ENCODE measurements at places on chromosomes 3 and 15.

- DNase-seq: no peak
Observed at GRCh38 chr15:23516866-23517265, 48.6 kb upstream of the MKRN3 start.

GRCh38 chr15:77722759-77723460 is 90.2 kb upstream of the LINGO1 start:
- DNase-seq: no peak

GRCh38 chr15:96053031-96053780 is 277.3 kb upstream of the NR2F2 start:
- no peak for DNase-seq

DNA sequence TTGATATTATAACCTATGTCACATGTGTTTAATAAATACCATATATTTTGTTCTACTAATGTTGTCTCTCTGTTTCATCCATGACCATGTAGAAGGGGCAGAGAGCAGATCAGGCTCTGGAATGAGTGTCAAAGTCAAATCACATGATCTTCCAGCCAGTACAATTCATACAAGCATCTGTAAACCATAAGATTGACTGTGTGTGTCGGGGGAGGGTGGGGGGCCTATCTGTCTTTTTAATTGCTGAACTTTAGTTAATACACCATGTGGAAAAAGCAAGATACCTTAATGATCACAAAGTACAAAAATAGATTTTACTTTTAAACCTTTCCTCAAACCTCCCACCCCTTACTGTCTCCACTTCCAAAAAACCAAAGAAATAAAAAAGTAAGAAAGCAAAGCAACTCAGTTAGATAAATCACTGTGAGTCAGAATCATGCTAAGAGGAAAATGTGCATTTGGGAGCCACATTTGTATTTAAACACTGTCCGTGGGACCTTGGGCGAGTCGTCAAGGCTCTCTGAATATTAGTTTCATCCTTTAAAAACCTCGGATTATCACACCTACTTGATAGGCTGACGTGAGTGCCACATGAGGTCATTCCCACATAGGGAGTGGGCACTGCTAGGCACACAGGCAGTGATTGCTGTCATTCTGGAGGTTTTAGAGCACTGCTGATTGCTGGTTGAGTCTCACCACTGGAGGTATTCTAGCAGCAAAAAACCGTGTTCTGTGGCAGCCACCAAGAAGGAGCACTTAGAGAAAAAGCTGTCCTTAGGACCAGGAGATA is 21.0 kb upstream of the POLR2M start:
- DNase-seq: no peak

- DNase-seq: no peak
Observed at GRCh38 chr3:46183330-46183729, 24.8 kb downstream of the CCR1 start.

- DNase-seq: no peak
Observed at GRCh38 chr3:33883538-33883950, 85.1 kb downstream of the PDCD6IP start.

DNA sequence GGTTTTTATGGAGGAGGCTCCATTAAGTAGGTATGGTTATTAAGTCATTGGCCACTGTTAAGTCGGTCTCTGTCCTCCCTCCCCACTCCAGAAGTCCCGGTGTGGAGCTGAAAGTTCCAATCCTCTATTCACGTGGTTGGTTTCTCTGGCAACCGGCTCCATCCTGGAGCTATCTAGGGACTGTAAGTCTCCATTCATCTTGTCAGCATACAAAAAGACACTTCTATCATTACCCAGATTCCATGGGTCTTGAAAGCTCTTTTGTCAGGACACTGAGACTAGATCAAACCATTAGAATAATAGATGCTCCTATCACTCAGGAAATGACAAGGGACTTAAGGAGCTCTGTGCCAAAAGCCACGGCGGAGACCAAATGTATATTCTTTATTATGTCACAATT is 110.3 kb downstream of the PIK3CB start:
- no peak for DNase-seq

DNA sequence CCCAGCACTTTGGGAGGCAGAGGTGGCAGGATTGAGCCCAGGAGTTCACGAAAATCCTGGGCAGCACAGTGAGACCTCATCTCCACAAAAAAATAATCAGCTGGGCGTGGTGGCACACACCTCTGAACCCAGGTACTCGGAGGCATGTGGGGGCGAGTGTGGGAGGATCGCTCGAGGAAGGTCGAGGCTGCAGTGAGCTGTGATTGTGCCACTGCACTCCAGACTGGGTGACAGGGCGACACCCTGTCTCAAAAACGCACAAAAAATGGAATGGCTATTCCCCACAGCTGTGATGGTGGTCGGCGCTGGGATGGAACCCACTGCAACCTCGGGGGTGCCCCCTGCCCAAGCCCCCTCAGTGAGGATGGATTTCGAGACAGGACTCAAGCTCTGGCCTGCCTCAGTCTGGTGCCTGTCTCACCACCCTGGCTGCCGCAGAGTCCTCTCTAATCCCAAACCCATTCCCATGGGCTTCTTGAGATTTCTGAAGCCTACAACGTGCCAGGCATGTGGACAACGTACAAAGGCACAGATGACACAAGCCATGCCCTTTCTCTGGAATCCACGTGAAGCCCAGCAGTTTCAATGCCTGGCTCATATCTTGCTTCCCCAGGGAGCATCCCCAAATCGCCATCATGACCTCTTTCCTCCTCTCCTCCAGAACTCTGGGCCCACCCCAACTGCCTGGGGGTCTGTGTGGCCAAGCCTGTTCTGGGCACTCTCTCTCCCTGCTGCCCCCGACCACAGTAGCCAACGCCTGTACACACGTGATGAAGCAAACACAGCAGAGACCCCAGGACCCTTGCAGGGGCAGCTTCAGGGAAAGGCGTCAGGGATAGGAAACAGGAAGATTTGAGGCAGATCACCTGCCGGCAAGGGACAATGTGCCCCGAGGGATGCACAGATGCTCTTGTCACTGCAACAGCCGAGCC is 32.4 kb downstream of the ADAMTS17 start:
- DNase-seq: no peak

DNA sequence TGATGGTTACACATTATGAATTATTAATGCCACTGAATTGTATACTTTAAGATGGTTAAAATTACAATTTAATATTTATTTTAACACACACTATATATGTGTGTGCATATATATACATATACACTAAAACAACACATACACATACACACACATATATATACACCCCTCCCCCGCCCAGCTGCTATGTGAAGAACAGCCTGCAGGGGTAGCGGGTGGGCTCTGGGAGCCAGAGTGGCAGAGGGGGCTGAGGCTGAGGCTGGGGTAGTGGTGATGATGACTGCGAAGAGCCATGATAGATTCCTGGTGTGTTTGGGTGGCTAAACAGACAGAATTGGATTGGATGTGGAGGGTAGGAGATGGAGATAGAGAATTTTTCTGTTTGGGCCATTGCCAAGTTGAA is 39.4 kb upstream of the APEH start:
- DNase-seq: no peak

DNA sequence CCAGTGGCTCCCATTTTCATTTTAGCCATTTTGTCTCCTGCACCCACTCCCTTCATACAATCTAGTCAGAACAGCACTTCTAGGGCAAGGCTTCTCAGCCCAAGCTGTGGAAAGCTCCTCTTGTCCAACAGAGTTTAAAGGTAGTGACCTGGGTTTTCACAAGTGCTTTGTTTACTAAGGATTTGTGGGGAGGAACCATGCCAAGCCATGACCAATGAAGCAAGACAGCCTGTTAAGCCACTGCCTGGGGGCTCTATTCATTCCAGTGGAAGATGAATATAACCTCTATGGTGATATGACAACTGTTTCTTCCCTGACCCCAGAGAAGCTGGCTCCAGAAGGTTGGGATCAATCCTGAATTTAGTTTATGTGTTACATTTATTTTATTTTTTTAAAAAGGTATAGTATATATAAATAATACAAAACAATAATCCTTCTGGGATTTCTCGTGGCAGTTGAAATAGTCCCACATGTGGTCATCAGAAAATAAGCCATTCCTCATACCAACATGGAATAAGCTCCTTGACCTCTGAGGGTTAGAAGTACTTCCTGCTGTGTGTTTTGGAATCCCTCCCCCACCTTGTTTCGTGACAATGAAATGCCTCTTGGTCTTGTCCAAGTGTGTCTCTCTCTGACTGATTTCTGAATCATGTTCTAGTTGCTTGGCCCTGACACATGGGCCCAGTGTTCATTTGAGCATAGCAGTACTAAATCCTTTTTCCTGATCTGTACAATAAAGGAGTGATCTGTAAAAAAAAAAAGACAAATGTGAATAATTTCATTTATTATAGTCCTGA is 13.3 kb upstream of the THUMPD3 start:
- DNase-seq: no peak

DNA sequence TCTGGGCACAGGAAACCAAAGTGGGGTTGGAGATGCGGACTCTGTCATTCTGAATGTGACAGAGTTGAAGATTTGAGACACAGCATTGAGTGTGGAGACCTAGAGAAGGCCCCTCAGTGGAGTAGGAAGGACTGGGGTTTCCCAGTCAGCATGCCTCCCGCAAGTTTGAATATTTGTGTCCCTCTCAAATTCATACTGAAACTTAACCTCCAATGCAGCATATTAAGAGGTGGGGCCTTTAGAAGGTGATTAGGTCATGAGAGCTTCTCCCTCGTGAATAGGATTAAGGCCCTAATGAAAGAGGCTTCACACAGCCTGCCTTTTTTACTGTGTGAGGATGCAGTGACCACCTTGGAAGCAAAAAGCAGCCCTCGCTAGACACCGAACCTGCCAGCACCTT is 8.0 kb downstream of the HDDC3 start:
- no peak for DNase-seq

GRCh38 chr15:51363383-51363782 is 21.9 kb downstream of the GLDN start:
- no peak for DNase-seq

DNA sequence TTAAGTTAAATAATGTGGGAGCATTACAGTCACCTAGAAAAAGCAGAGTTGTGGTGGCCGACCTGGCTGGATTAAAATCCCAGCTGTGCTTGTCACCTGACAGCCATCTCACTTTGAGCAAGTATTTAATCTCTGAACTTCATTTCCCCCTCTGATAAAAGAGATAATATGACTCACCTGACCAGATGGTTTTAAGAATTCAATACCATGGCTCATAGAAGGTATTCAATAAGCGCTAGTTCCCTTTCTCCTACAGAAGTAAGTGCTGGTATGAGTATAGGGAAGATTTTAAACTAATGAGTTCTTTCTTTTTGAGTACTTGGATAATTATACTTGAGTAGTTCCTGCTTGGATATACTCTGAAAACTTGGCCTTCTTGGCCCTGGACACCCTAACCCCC is 325.5 kb downstream of the IL5RA start:
- DNase-seq: no peak
